CD14-positive monocyte (primary cell): ENCODE measurements at places on chromosomes 5 and 9.

DNA sequence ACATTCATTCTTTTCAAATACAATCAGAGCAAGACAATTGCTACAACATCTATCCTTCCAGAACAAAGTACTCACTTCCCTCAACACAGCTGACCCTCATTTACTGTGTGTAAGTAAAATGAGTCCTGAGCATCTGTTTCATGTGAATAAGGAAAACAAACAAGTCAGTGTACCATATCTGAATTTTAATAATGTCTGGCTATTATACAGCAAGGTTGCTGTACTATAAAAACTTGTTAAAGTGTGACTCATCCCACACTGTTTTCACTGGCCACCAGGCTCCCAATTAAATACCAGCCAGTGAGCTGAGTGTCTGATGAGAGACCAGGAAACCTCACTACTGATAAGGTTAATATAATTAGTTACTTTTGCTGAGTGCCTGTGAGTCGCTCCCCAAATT lies 339.8 kb downstream of the AGTPBP1 start:
- no peaks in the 10 kb centered on the region for H3K27me3 ChIP-seq
- no peaks in the 10 kb centered on the region for H3K4me1 ChIP-seq
- H3K27ac ChIP-seq, result no peak overlapping the region

DNA sequence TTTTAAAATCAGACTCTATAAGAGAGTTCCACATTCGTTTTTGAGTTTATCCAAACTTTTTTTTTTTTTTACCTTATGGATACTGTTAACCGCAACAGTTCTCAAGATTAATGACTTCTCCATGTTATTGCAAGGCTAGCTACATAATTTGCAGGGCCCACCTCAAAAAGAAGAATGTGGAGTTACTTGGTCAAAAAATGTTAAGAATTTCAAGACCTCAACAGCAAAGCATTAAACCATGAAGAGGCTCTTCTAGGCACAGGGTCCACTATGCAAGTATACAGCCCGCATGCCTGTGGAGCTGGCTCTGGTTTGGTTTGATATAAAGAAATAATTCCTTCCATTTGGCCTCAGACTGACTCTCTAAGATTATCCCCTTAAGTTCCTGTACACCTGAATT lies 133.3 kb upstream of the TLX3 start:
- no peaks in the 10 kb centered on the region for H3K36me3 ChIP-seq
- no peak for DNase-seq
- H3K27ac ChIP-seq, result no peak overlapping the region
- no peak overlapping the region for H3K4me3 ChIP-seq

DNA sequence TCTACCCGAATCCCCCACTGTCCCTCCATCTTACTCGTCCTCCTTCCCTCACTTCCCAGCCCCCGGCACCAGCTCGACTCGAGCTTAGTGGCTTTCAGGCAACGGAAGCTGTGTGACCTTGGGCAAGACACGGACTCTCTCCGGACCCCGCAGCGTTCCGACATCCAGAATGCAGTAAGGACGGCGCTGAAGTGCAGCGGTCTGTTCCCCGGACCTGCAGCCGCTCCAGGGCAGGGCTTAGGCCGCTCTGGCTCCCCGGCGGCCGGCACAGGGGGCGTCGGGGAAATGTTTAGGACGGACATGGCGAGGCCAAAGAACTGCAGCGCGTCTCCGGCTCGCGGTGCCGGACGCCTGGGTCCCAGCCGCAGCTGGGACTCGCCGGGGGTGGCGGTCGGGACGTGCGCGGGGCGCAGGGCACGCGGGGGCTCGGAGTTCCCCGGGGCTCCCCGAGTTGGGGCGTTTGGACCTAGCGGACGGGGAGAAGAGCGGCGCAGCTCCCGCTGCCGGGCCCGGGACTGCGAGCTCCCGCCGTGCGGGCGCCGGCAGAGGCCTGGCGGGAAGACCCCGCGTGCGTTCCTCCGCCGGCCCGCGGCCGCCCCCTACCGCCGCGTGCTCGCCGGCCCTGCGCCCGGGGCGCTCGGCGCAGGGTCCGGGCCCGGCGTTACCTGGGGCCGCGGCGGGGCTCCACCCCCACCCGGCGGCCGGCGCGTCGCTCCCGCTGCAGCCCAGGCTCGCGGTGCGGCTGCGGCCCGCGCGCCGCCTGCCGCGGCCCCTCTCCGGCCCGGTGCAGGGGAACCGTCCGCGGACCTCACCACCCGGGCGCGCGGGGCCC lies 5.6 kb upstream of the RNF44 start:
- H3K27ac ChIP-seq, result peak overlapping the region; percentile 83
- no peaks in the 10 kb centered on the region for H3K27me3 ChIP-seq
- no peaks in the 10 kb centered on the region for H3K36me3 ChIP-seq
- no peak for DNase-seq

GRCh38 chr5:112276991-112277390 lies 142.1 kb downstream of the EPB41L4A start:
- no peak overlapping the region for H3K27ac ChIP-seq
- no peaks in the 10 kb centered on the region for H3K27me3 ChIP-seq
- H3K36me3 ChIP-seq, result no peaks in the 10 kb centered on the region
- no peak for DNase-seq
- H3K4me1 ChIP-seq, result no peaks in the 10 kb centered on the region

GRCh38 chr5:106314221-106314824 lies 1356.4 kb downstream of the EFNA5 start:
- no peaks in the 10 kb centered on the region for H3K4me1 ChIP-seq
- H3K36me3 ChIP-seq, result no peaks in the 10 kb centered on the region
- no peak overlapping the region for H3K27ac ChIP-seq

GRCh38 chr5:171342362-171343111 lies 33.5 kb downstream of the TLX3 start:
- no peak overlapping the region for H3K27ac ChIP-seq
- H3K27me3 ChIP-seq, result peaks cover 12% of the 10 kb centered on the region
- DNase-seq, result peak; percentile 6
- H3K4me3 ChIP-seq, result no peak overlapping the region
- H3K36me3 ChIP-seq, result no peaks in the 10 kb centered on the region

GRCh38 chr5:1536871-1537602 lies 13.3 kb upstream of the LPCAT1 start:
- H3K27me3 ChIP-seq, result no peaks in the 10 kb centered on the region
- no peak for DNase-seq
- H3K4me3 ChIP-seq, result peak overlapping the region; percentile 39
- H3K36me3 ChIP-seq, result no peaks in the 10 kb centered on the region
- peaks cover 13% of the 10 kb centered on the region for H3K4me1 ChIP-seq

- no peak overlapping the region for H3K4me3 ChIP-seq
- no peak for DNase-seq
- H3K36me3 ChIP-seq, result no peaks in the 10 kb centered on the region
- H3K27me3 ChIP-seq, result no peaks in the 10 kb centered on the region
These were observed 194.0 kb downstream of the RFX3 start for GRCh38 chr9:3331801-3332200.

DNA sequence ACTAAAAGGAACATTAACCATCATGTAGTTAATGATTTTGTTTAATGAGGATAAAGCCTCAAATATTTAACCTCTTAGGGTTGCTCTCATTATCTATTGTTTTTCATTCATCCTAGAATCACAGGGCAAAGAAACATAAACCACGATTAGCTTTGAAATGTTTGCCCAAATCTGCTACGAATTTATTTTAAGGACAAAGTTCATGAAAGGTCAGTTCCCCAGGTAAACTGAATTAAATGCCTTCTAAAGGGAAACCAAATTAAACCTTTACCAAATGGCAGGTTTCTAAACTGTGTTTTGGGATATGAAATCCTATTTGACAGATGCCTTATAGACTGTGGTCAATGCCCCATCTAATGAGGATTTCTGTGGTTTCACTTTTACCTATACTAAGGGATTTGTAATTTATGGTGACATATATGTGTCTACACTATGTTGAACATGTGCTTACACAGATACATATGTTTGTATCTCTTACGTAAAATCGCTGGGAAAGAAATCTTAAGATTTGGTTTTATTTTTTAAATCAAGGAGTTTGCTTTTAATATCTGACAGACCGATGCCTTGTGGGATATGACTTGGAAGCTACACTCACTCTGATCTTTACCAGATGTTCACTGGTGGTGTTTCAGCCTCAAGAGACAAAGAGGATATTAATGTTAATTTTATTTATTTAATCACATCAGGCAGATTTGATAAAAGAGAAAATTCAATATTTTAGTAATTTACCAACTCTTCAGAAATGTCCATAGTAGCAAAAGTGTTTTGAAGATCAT lies 188.4 kb downstream of the GLIS3 start:
- H3K4me1 ChIP-seq, result no peaks in the 10 kb centered on the region
- H3K36me3 ChIP-seq, result no peaks in the 10 kb centered on the region
- H3K27ac ChIP-seq, result no peak overlapping the region
- no peak for DNase-seq

GRCh38 chr9:135817951-135818717 lies 89.2 kb downstream of the CAMSAP1 start:
- H3K4me3 ChIP-seq, result no peak overlapping the region
- DNase-seq, result no peak
- no peak overlapping the region for H3K27ac ChIP-seq
- H3K36me3 ChIP-seq, result peaks cover 97% of the 10 kb centered on the region
- H3K27me3 ChIP-seq, result no peaks in the 10 kb centered on the region
- H3K4me1 ChIP-seq, result no peaks in the 10 kb centered on the region

- no peak overlapping the region for H3K4me3 ChIP-seq
- H3K27me3 ChIP-seq, result no peaks in the 10 kb centered on the region
- no peak for DNase-seq
- H3K27ac ChIP-seq, result no peak overlapping the region
These were observed 443.0 kb downstream of the ACTL7B start for GRCh38 chr9:108412755-108413154.

GRCh38 chr9:127210851-127211730 lies 53.5 kb upstream of the GARNL3 start:
- no peaks in the 10 kb centered on the region for H3K4me1 ChIP-seq
- H3K36me3 ChIP-seq, result no peaks in the 10 kb centered on the region
- H3K4me3 ChIP-seq, result no peak overlapping the region
- H3K27ac ChIP-seq, result no peak overlapping the region

DNA sequence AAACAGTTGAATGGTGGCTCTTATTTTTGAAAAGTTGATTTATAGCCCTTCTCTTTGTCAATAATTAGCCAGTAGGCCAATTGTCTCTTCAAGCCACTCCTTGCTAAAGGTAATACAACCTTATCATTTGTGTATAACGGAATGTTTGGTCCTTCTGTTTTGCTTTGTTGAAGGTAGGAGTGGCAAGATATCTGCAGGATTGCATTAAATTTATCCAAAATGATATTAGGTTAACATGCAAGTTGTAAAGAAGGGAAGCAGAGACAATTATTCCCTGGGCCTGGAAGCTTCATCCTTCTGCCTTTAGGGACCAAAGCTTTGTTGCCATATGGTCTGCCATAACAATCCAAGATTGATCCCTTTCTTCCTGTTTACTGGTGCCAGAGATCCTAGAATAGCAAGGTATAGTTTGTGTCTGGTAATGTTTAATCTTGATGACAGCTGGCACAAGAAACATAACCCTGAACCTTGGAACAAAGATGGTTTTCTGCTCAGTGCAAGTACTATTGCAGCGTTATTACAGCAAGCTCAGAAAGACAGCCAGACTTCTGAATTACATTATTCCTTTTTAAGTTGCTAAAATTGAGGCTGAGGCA lies 15.5 kb upstream of the FSD1L start:
- H3K4me1 ChIP-seq, result no peaks in the 10 kb centered on the region
- H3K4me3 ChIP-seq, result no peak overlapping the region
- DNase-seq, result no peak
- no peaks in the 10 kb centered on the region for H3K36me3 ChIP-seq
- H3K27ac ChIP-seq, result no peak overlapping the region

GRCh38 chr5:130689831-130690230 lies 475.2 kb downstream of the HINT1 start:
- H3K4me1 ChIP-seq, result no peaks in the 10 kb centered on the region
- no peaks in the 10 kb centered on the region for H3K27me3 ChIP-seq
- H3K4me3 ChIP-seq, result no peak overlapping the region
- H3K36me3 ChIP-seq, result no peaks in the 10 kb centered on the region

GRCh38 chr5:173429489-173430150 lies 101.4 kb upstream of the STC2 start:
- H3K27ac ChIP-seq, result no peak overlapping the region
- no peak for DNase-seq
- H3K36me3 ChIP-seq, result no peaks in the 10 kb centered on the region
- H3K4me3 ChIP-seq, result no peak overlapping the region

GRCh38 chr5:7822449-7822848 lies 28.5 kb downstream of the CFAP90 start:
- H3K4me3 ChIP-seq, result no peak overlapping the region
- no peak for DNase-seq
- no peak overlapping the region for H3K27ac ChIP-seq
- H3K4me1 ChIP-seq, result no peaks in the 10 kb centered on the region
- H3K36me3 ChIP-seq, result no peaks in the 10 kb centered on the region
- H3K27me3 ChIP-seq, result no peaks in the 10 kb centered on the region

DNA sequence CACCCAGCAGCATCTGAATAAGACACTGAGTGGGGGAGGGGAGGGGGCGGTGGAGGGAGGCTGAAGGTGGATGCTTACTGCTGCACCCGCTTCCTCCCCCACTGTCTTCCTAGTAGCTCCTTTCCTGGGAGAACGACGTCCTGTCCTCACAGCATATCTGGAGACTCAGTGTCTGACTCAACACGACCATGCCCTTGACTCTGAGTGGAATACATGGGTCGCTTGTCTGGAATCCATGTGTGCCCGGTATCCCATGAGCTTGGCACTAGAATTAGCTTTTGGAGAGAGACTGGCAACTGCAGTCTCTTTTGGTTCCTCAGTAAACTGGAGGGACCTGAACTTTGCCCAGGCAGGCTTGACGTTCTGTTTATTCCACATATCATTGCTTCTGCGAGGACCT lies 125.4 kb upstream of the FAM120A start:
- no peaks in the 10 kb centered on the region for H3K36me3 ChIP-seq
- no peaks in the 10 kb centered on the region for H3K27me3 ChIP-seq
- H3K4me3 ChIP-seq, result no peak overlapping the region
- H3K4me1 ChIP-seq, result no peaks in the 10 kb centered on the region

- H3K4me1 ChIP-seq, result peaks cover 4% of the 10 kb centered on the region
- no peaks in the 10 kb centered on the region for H3K36me3 ChIP-seq
- no peak for DNase-seq
- H3K27ac ChIP-seq, result no peak overlapping the region
These were observed 68.7 kb upstream of the TAF11L2 start for GRCh38 chr5:17429353-17429752.

DNA sequence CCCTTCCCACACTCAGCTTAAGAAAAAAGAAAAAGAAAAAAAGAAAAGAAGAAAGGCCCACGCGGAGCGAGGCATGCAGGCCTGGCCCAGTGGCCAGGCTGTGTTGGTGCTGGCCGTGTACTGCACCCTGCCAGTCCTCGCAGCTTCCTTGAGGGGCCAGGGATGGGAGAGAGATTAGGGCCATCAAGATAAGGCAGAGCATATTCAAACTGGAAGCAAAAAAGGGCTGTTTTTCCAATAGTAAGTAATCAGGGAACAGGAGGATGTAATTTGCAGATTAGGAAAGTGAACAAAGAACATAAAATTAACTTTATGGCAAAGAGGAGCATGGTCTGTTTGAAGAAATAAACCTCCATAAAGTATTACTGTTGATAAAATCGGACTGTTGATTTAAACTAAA lies 319.6 kb upstream of the CLINT1 start:
- no peaks in the 10 kb centered on the region for H3K4me1 ChIP-seq
- H3K4me3 ChIP-seq, result no peak overlapping the region
- no peaks in the 10 kb centered on the region for H3K36me3 ChIP-seq
- H3K27me3 ChIP-seq, result no peaks in the 10 kb centered on the region

GRCh38 chr9:95010431-95010838 lies 283.9 kb downstream of the AOPEP start:
- H3K36me3 ChIP-seq, result no peaks in the 10 kb centered on the region
- H3K27me3 ChIP-seq, result peaks cover 13% of the 10 kb centered on the region
- no peak overlapping the region for H3K27ac ChIP-seq
- DNase-seq, result no peak

GRCh38 chr9:1001838-1002237 lies 25.4 kb downstream of the DMRT3 start:
- H3K4me3 ChIP-seq, result no peak overlapping the region
- H3K4me1 ChIP-seq, result peaks cover 9% of the 10 kb centered on the region
- DNase-seq, result no peak
- no peaks in the 10 kb centered on the region for H3K27me3 ChIP-seq
- H3K27ac ChIP-seq, result no peak overlapping the region
- H3K36me3 ChIP-seq, result no peaks in the 10 kb centered on the region
